ENCODE measurements at places on chromosomes 5 and 9.
A peak's percentile ranks its signal among the peaks of the same experiment; 100 is the strongest.

DNA sequence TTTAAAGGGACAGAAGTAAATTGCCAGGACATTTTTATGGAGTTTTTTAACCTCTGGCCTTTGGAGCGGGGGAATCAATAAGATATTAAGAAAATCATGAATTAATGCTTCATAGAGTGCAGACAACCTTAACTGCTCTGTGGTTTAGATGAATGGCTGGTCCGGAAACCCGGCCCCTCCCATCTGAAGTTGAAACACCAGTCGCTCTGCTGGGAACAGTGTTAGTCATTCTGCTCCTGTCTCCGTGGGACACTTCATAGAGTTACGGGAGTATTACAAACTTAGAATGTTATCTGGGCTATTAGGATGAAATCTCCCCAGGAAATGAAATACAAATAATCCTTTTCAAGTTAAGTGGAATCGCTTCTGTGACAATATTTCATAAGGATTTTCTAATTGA is 110.1 kb upstream of the IRX2 start:
- DNase-seq, result no peak

GRCh38 chr5:80208381-80208780 is 47.5 kb downstream of the SERINC5 start:
- DNase-seq, result no peak

- DNase-seq, result no peak
These were observed 7.7 kb downstream of the MAPK9 start for GRCh38 chr5:180284149-180284548.

GRCh38 chr9:105554042-105554441 is 3.9 kb upstream of the FKTN start:
- DNase-seq, result peak; percentile 20

DNA sequence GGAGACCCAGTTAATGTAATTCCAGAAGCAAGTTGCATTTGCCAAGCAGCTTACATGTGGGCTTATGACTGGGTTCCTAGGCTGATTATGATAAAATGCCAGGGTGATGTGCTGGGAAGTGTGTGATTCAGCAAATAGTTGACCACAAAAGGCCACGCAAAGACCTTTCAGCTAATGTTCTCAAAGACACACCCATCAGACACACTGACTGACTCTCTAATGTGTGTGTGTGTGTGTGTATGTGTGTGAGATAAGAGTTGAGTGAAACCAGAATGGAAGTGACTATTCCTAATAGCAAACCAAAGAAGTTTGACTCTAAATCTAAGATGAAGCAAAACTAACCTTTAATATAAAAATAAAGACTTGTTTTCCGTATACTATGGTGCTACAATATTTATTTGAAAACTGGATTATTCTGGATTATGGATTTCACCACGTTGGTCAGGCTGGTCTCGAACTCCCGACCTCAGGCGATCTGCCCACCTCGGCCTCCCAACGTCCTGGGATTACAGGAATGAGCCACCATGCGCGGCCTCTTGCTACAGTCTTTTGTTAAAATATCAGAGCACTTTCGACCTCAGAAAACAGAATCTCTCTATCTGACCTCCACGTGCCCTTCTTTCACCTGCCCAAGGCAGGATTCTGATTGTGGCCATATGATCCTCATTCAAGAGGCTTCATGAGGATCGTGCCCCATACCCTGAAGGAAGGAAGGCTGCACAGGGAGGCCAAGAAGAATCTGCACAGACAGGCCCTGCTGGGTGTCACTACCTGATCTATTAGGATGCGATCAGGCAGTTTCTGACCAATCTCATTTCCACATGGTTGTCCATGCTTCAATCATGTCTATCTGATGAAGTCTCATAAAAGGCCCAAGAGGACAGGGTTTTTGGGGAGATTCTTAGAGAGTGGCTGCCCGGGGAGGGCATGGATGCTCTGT is 75.6 kb downstream of the USP20 start:
- DNase-seq, result peak; percentile 36

All from testis (tissue), 5 donors.